Hair follicular keratinocyte (primary cell): ENCODE measurements at places on chromosomes 5 and 9. TPM values are rescaled to one million over a fixed set of nuclear protein-coding genes. Genes with fewer than 3 reads are reported as not detected.

The FRRS1L gene
- total RNA-seq = not detected in 2 replicates

The PRUNE2 gene
- 0.16 and 0.19 TPM in 2 replicates for total RNA-seq

The CACNA1B gene
- under 0.01 TPM in 1 of 2 replicates, not detected in the other for total RNA-seq

The RNF180 gene
- total RNA-seq = 1.8 and 3.2 TPM in 2 replicates

The POU5F2 gene
- 0.04 and 0.08 TPM in 2 replicates for total RNA-seq

The DBH gene
- total RNA-seq = not detected in 2 replicates

The CFAP157 gene
- not detected in 2 replicates for total RNA-seq

The ADAMTSL2 gene
- not detected in 2 replicates for total RNA-seq

The SPINK5 gene
- 0.95 and 1.6 TPM in 2 replicates for total RNA-seq

The FAM81B gene
- total RNA-seq = not detected in 2 replicates

The BRIX1 gene
- 31.2 and 52.2 TPM in 2 replicates for total RNA-seq

The FOXD1 gene
- 3.3 and 6.6 TPM in 2 replicates for total RNA-seq

The FLT4 gene
- 0.08 and 0.16 TPM in 2 replicates for total RNA-seq

The MYOZ3 gene
- total RNA-seq = 0.53 TPM in 1 of 2 replicates, not detected in the other

The DNAJC25 gene
- 6.9 and 7.7 TPM in 2 replicates for total RNA-seq

The PPP3R2 gene
- not detected in 2 replicates for total RNA-seq

The ST6GALNAC4 gene
- total RNA-seq = 36.4 and 42.8 TPM in 2 replicates

The COL5A1 gene
- total RNA-seq = 10.5 and 10.9 TPM in 2 replicates

The MED7 gene
- 9.4 and 12.8 TPM in 2 replicates for total RNA-seq

The LCNL1 gene
- total RNA-seq = not detected in 2 replicates
